Stimulated activated CD4-positive, alpha-beta T cell treated with anti-CD3 and anti-CD28 coated beads, Interleukin-15, amount 100 ng/mL, for 48 hours (primary cell): ENCODE measurements at places on chromosomes 16 and 17.

DNA sequence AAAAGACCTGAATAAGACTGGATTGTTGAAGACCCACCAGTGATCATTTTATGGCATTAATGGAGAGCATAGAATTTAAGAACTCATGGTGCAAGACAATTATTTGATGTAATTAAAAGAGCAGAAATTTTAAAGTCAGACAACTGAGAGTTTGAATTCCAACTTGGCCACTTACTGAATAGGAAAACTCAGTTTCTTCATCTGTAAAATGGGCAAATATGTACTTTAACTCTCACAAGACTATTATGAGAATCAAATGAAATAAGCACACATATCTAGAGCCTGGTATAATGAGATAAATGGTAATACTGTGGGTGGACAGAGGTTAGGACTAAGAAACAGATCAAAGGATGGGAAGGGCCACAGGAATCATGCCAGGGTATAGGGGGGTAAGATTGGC is 88.0 kb downstream of the SOX9 start:
- DNase-seq: no peak

DNA sequence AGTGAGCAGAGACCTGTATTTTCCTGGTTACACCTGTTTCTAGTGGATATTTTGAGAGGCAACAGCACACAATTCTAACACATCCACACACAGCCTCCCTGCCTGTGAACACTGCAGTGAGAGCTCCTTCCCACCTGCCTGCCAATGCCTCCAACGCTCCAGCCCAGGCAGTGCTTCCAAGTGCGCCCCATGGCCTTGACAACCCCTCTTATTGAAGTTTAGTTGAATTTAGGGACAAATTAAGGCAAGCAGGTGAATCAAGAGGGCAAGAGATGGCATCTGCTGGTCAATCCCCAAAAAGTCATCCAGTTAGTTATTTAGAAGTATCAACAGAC is 4.7 kb upstream of the MXRA7 start:
- DNase-seq: no peak

- no peak for DNase-seq
Observed at GRCh38 chr17:1473170-1473569, 17.1 kb upstream of the CRK start.

- no peak for DNase-seq
Observed at GRCh38 chr17:6903326-6903900, 71.9 kb upstream of the TEKT1 start.

- DNase-seq: no peak
Observed at GRCh38 chr16:26710450-26710849, 356.3 kb upstream of the C16orf82 start.

- no peak for DNase-seq
Observed at GRCh38 chr17:76452127-76452659, 759 bp downstream of the UBE2O start.

GRCh38 chr17:45353043-45353442 is 36.2 kb upstream of the MAP3K14 start:
- DNase-seq: no peak

DNA sequence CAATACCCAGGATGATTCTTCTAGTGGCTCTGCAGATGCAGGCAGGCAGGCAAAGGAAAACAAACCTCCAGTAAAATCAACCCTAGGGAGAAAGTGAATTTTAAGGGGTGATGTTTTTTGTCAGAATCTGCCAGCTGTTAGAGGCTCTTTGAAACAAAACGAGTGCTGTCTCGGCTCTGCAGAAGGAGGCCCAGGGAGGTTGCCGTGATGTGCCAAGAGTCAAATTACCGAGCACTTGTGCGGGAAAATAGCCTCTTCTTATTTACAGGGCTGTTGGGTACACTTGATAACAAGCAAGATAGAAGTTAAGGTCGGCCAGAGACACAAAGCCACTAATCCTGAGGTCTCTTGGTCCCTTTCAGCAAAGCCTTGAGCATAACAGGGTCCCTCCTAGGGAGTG is 68.9 kb upstream of the EEF2KMT start:
- DNase-seq: no peak

- no peak for DNase-seq
Observed at GRCh38 chr16:47885489-47885888, 270.3 kb downstream of the ABCC12 start.

- DNase-seq: no peak
Observed at GRCh38 chr17:45871718-45872117, 22.6 kb upstream of the MAPT start.

- DNase-seq: no peak
Observed at GRCh38 chr17:36184023-36184765, 7.8 kb upstream of the TBC1D3B start.

DNA sequence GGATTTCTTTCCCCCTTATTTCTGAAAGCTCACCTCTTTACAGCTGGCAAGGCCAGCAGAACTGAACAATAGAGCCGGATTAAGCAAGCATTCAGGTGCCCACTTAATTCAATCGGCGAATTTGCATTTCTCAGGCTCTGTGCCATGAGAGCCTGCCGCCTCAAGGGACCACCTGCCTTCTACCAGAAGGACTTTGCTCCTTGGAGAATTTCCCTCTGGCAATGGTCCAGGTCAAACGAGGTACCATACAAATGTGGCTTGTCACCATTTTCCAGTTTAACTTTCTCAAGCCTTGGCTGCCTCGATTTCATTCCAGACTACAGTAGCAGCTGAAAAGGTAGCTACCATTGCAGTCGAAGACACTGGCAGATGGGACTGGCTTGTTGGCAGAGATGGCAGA is 534.0 kb downstream of the MAF start:
- no peak for DNase-seq

GRCh38 chr17:13096291-13096690 is 78.5 kb upstream of the ELAC2 start:
- no peak for DNase-seq

- no peak for DNase-seq
Observed at GRCh38 chr17:5329784-5330557, 47.9 kb downstream of the RABEP1 start.

GRCh38 chr17:869567-870525 is 87.7 kb downstream of the MRM3 start:
- no peak for DNase-seq

GRCh38 chr17:57861000-57861789 is 11.4 kb upstream of the MRPS23 start:
- no peak for DNase-seq

DNA sequence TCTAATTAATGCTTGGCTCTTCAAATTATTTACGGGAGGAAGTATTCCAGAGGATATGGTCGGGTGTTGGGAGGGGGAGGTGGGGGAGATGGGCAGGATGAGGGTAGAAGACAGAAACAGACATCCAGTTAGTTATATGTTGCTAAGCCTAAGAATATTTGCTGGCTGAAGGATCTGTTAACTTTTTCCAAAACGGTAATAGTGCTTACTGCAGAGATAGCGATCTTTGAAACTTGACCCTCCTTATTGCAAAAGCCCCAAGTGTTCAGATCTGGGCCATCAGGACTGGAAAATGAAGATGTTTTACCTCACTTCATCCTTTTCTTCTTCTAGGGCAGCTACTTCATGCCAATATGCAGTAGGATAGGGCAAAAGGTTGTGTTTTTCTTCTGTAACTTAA is 27.0 kb upstream of the MMD start:
- no peak for DNase-seq

DNA sequence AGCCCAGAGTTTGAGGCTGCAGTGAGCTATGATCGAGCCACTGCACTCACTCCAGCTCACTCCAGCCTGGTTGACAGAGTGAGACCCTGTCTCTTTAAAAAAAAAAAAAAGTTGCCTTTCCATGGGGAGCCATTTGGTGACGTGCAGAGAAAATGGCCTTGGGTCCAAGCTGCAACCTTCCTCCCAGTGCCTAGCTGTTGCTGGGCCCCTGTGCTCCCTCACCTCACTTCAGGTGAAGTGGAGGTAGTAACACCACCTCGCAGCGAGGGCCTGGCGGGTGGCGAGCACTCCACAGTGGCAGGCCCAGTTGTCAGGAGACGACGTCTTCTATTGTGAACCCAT is 17.4 kb downstream of the SYT17 start:
- DNase-seq: no peak

DNA sequence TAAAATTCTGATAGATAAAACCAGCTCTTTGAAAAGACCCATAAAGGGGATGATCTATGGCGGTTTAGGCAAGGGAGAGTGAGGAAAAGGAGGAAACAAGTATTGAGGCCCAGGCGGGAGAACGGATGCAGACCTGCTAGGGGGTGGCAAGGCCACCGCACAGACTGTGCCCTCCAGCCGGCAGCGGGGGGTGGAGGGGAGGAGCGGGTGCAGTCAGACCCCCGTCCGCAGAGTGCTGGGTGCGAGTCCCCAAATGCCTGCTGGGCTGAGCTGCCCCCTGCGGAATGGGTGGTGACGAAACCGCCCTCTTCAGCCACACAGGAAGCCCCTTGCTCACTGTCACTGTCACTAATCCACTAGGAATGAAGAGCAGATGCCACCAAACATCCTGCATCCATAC is 46.0 kb downstream of the LMF1 start:
- no peak for DNase-seq

DNA sequence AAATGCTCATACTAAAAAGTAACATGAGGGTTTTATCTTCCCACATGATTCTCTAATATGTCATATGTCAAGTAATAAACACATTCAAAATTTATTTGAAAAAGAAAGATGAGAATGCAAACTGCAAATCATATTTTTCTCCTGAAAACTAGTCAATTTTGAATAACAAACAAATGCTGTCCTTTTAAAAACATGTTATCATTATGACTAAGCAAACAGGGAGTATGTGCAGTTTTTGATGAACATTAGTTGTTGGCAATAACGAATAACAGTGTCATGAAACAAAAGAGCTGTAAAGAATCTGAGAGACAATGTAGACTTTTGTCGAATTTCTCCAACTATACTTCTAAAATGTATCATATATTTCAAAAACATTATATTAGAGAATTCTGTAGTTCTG is 34.8 kb downstream of the RPGRIP1L start:
- DNase-seq: no peak

DNA sequence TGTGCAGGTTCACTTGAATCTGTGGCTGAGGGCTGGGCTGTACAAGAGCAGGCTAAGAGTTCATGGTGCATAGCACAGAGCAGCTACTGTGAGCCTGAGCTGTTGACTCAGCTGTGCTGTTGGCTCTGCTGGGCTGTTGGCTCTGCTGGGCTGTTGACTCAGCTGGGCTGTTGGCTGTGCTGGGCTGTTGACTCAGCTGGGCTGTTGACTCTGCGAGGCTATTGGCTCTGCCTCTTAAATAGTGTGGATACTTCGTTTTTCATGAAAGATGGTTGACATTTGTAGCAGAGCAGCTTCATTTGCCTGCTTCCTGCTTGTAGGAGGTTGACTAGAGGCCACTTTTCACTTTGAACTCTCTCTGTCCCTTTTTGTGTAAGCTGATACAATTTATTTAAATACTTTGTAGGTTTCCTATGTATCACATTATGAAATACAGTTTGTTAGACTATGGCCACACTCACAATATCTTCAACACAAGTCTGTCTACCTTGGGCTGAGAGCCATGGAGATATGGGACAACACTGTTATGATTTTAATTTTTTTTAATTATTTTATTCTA is 40.3 kb upstream of the CCNF start:
- DNase-seq: no peak

GRCh38 chr16:27811881-27812280 is 251.6 kb downstream of the GSG1L start:
- DNase-seq: no peak

- no peak for DNase-seq
Observed at GRCh38 chr16:87812200-87812656, 46.4 kb upstream of the KLHDC4 start.
